Cardiac septum (tissue), 1 donor: ENCODE measurements at places on chromosomes 16 and 17. TPM values are rescaled to one million over a fixed set of nuclear protein-coding genes. Genes with fewer than 3 reads are reported as not detected.

- DNase-seq: no peak
Observed at GRCh38 chr16:62965831-62966230, 929.6 kb upstream of the CDH8 start.

GRCh38 chr17:65359016-65359415 lies 202.4 kb downstream of the AXIN2 start:
- DNase-seq: no peak

- DNase-seq: no peak
Observed at GRCh38 chr16:984736-985636, 3.4 kb downstream of the SOX8 start.

GRCh38 chr17:16923097-16923903 lies 48.6 kb downstream of the TNFRSF13B start:
- peak; percentile 55 for DNase-seq

- no peak for DNase-seq
Observed at GRCh38 chr16:67230809-67231660, 4.1 kb downstream of the TMEM208 start.

DNA sequence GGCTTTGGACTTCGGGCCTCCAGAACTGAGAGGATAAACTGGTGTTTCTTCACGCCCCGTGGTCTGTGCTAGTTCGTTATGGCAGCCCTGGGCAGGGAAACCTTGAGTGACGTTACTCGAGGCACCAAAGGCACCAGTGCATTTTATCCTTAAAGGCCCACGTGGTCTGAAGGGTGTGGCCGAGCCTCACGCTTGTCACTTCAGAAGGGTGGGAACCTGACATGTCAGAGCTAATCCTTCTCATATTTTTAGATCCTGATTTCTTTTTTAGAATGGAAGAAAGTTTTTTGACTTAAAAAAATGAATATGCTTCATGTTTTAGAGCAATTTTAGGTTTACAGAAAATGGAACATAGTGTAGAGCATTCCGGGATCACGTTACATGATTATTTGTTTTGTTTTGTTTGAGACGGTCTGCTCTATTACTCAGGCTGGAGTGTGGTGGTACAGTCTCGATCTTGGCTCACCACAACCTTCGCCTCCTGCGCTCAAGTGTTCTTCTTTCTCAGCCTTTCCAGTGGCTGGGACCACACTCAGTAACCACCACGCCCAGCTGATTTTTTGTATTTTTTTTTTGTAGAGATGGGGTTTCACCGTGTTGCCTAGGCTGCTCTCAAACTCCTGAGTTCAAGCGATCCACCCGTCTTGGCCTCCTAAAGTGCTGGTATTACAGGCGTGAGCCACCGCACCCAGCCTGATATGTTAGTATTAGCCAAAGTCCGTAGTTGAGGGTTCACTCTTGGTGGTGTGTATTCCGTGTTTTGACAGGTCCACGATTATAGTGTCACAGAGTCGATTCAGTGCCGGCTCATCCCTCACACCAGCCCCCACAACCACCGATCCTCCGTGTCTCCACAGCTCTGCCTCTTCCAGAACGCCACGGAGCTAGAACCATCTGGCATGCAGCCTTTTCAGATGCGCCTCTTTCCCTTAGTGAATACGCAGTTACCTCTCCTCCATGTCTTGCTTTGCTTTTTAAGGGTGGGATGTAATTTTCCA lies 47.9 kb downstream of the RAB11FIP3 start:
- DNase-seq: no peak

DNA sequence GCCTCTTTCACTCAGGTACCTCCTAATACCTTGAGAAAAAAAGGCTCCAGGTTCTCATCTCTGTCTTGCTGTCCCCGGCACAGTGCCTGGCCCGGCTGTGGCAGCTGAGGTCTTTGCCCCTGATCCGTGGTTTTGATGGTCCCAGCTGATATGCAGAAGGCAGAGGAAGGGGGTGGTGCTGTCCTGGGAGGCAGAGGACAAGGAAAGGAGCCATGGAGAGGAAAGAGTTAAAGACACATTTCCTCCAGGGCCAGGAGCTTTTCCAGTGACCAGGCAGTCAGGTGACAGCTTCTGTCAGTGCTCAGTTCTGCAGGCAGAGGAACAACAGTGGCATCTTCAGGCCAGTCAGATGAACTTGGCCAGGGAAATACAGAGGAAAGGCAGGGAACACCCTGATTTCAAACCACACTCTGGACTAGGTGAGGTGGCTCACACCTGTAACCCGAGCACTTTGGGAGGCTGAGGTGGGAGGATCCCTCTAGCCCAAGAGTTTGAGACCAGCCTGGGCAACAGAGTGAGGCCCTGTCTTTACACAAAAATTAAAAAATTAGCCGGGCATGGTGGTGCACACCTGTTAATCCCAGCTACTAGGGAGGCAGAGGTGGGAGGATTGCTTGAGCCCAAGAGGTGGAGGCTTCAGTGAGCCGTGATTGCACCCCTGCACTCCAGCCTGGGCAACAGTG lies 3.3 kb upstream of the COG1 start:
- DNase-seq: no peak

Gene ERN2
- not detected for total RNA-seq

Gene ABCA9
- 6.0 TPM for total RNA-seq

Gene VASN
- 6.3 TPM for total RNA-seq

Gene TMEM132E
- 0.43 TPM for total RNA-seq

Gene SLC9A5
- total RNA-seq: 1.1 TPM
